ENCODE measurements at places on chromosomes 1 and 21.
A peak's percentile ranks its signal among the peaks of the same experiment; 100 is the strongest.

GRCh38 chr1:85406081-85406480 is 58.9 kb downstream of the DDAH1 start:
- no peak for DNase-seq

GRCh38 chr1:203271962-203272632 is 33.2 kb upstream of the BTG2 start:
- no peak for DNase-seq

DNA sequence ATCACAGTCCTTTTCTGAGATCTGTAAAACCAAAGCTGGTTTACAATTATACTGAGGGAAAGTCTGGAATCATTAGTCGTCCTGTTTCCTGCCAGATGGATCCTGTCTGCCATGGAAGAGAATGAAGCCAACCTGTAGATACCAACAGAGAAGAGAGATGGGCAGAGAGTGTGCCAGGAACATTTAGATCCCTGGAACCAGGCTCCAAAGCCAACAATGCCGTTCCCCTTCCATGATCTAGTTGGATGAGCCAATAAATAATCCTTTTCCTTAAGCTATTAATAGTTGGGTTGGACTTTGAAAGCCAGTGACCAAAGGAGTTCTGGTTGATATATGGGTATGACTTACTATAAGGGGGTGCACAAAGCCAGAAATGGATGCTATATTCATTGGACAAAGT is 15.0 kb downstream of the CAPN8 start:
- no peak for DNase-seq

GRCh38 chr1:44631333-44631646 is 43.0 kb downstream of the TMEM53 start:
- no peak for DNase-seq

DNA sequence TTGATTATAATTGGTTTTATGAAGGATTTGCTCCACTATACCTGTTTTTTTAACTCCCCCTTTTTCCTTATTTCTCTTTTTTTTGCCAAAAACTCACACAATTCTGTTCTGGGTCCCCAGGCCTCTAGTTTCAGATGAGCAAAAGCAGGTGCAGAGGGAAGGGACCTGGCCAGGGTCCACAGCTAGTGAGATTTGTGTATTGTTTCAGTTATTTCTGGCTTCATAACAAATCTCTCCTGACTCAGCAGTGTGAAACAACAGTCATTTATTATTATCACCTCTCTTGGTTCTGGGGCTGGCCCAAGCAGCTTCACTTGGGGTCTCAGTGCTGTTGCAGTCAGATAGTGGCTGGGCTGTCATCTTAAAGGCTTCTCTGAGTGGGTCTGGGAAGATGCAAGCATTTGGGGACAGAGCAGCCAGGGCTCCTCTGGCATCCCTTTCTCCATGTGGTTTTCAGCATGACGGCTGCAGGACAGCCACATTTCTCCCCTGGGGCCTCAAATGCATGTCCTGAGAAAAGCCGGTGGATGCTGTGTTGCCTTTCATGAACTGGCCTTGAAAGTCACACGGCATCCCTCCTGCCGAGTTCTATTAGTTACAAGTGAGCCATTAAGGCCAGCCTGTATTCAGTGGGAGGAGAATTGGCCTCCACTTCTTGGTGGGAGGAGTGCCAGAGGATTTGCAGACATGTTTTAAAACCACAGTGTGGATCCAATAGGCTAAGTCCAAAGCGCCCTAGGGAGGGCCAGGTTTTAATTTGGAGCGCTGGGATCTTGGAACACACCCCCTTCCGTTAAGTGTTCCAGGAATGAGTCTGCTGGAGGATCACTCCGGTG is 137.1 kb downstream of the CAMTA1 start:
- no peak for DNase-seq

GRCh38 chr1:60765204-60765603 is 317.2 kb upstream of the NFIA start:
- DNase-seq: no peak

GRCh38 chr1:180236698-180237509 is 6.8 kb downstream of the LHX4 start:
- no peak for DNase-seq

DNA sequence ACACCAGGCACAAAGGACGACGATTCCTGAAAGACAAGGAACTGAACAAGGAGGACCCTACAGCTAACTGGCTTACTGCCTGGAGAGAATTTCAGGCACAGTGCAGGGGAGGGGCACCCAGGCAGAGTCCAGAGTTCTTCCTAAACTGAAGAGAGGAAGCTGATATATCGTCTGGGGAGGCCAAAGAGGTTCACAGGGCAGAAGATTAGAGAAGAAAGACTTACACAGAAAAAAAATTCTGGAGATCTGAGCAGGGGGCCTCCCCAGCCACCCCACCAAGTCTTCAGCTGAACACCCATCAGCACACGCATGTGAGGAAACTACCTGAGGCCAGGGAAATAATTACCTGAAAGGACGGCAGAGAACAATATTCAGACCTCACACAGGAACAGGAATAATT is 24.6 kb downstream of the SORT1 start:
- peak; percentile 52 for DNase-seq

DNA sequence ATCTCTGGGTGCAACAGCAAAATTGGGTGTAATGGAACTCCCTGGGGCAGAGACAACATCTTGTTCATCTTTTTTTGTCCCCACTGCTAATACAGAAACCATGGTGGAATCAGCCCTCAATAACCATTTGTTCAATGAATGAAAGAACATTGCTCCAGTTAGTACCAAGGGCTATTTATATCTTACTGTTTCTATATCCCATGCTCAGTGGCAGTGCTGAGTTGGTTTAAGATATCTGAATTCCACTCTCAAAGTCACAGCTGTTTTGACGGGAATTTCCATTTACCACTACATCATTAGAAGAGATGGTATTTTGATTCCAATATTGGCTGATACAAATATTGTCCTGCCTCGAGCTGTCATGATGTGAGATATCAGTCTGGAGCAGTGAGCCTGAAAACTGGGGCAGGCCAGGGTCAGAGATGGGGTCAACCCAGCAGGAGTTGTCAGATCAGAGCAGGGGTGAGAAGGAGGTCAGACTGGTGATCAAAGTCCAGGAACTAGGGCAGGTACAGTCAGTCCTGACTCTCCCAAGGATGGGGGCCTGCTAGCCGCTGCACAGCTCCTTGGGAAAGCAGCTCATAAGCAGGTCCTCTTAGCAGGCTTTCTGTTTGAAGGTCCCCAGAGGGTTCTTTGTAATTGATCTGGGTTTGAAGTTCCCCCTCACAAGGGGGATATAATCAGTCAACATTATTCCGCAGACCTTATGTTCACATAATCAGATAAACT is 5.8 kb upstream of the PHC2 start:
- DNase-seq: no peak

DNA sequence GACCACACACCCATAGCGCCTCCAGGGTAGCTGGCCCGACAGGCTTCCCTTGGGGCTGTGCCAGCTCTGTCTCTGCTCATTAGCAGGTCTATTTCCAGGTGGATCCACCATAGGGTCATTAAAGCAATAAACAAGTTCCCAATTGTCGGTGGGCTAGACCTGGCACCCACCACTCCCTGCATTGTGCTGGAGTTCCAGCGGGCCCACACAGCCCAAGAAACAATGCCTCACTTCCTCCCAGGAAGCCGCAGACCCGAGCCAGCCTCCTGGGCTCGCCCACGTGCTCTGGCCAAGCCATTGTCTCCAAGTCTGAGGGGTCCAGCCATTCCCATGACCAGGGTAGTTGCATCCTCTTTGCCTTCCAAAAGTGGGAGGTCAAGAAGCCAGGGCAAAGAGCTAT is 27.5 kb upstream of the SOX13 start:
- no peak for DNase-seq

DNA sequence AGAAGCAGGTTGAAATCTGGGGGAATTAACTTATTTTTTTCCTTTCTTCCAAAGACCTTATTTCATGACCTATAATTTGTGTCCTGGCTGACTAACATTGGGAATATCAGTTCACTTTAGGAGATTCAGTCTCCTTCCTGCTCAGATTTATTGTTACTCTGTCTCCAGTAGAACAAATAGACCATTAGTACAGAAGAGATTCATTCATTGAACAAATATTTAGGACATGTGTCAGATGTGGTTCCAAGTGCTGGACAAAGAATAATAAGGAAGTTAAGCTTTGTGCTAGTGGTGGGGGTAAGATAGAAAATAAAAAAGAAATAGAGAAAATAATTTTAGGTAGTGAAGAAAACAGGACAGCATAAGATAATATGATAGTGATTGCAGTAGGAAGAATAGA is 20.3 kb downstream of the ZMYM4 start:
- DNase-seq: no peak

GRCh38 chr1:44790968-44791801 is 3.2 kb upstream of the BEST4 start:
- no peak for DNase-seq

DNA sequence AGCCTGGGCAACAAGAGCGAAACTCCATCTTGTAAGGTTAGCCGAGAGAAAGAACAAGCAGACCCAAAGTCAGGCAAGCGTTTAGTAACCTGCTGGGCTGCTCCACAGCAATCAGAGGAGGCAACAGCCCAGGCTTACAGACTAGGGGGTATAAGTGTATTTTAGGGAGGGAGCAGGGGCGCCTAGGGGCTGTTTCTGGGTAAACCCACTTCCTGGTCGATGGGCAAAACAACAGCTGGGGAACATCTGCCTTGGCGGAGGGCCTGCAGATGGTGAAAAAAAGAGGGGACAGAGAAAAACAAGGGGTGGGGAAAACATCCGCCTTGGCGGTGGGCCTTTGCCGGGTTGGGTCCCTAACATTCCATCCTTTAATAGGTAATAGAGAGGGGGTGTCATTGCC is 5.2 kb downstream of the TAS1R1 start:
- DNase-seq: no peak

DNA sequence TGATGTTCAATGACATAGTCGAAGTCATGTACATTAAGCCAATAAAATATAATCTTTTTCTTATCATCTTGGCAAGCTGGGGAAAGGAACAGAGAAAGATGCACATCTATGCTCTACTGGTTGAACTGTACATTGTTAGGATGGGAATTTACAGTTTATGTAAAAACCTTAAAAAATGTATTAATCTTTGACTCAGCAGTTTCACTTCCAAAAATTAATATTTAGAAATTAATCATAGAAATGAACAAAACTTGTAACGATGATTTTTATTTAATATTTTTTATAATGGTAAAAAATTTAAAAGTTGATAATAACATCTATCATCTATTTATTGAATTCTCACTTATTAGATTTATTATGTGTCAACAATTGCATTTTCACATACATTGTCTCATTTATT is 5.7 kb upstream of the C1orf141 start:
- DNase-seq: no peak

DNA sequence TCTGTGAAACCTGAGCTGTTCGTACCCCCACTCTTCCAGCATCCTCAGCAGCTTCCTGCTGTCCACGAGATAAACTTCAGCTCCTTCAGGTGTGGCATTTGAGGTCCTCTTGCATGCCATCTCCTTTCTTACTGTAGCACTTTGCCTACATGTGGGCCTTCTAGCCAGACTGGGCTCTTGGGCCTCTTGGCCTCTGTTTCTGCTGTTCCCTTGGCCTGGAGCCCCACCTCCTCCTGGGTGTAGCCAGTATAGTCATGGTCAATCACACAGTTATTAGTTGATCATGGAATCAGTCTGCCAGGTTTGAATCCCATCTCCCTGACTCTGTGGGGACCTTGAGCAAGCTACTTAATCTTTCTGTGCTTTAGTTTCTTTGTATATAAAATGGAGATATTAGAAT is 26.4 kb downstream of the TMEM53 start:
- no peak for DNase-seq

GRCh38 chr1:19254416-19254815 is 2.8 kb downstream of the MRTO4 start:
- no peak for DNase-seq

- no peak for DNase-seq
Observed at GRCh38 chr1:167955915-167956314, 19.0 kb upstream of the MPC2 start.

DNA sequence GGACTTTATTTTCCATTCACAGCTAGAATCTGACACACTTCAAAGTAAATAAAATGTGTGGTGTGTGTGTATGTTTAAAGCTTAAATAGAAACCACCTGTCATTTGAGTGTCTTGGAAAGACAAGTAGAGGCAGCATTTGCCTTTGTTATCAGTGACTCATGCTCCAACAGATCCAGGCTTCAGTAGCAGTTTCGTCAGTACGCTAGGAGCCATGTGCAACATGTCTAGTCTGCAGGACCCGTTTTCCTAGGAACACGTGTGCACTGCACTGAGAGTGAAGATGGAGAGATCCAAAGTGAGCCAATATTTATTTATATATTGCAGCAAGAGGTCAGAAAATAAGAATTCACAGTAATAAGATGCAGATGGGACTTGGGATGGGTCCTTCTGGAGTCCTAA is 41.8 kb downstream of the SGIP1 start:
- DNase-seq: no peak

GRCh38 chr1:32275424-32275823 is 16.5 kb upstream of the HDAC1 start:
- DNase-seq: no peak

DNA sequence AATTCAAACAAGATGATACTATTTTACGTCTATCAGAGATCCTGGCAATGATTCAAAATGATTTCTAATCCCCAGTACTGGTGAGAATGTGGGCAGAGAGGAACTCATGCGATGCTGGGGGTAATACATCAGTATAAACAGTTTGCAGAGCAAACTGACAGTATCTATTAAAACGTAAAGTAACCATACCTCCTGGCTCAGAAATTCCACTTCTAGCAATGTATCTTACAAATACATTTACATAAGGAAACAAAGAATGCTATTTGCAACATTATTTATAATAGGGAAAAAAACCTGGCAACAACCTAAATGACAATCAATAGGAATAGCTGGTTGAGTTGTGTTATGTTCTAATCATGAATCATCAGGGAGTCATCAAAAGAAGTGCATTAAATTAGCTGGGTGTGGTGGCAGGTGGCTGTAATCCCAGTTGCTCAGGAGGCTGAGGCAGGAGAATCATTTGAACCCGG is 15.9 kb downstream of the RCAN1 start:
- no peak for DNase-seq

DNA sequence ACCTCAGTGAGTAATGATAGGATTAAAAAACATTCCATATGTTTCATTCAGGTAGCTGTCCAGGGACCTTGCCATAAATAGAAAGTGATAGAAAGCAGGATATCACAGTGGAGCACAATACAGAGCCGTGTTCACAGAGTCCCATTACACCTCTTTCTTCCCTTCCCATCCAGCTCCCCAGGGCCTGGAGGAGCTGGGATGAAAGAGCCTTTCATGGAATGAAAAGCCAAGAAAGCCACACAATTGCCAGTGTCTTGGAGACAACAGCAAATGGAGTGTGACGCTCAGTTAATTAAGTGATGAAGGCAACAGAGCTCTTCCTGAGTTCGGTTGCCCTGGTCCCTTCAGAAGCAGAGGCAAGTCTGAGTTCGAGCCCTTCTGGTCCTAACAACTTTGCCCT is 387.3 kb upstream of the PLXNA2 start:
- no peak for DNase-seq

- no peak for DNase-seq
Observed at GRCh38 chr1:37047542-37047941, 13.2 kb upstream of the GRIK3 start.

GRCh38 chr1:36486439-36487335 is 4.0 kb upstream of the CSF3R start:
- DNase-seq: peak; percentile 81

- no peak for DNase-seq
Observed at GRCh38 chr1:81379430-81379829, 421.3 kb upstream of the ADGRL2 start.

GRCh38 chr1:176541663-176542062 is 78.7 kb downstream of the PAPPA2 start:
- no peak for DNase-seq

Data from Kasumi-1 (cell line).